ENCODE measurements at places on chromosomes 2 and 18.
A peak's percentile ranks its signal among the peaks of the same experiment; 100 is the strongest.

GRCh38 chr18:74895686-74896085, 298.0 kb downstream of the ZNF407 start:
- no peak for DNase-seq

- no peak for DNase-seq
Observed at GRCh38 chr2:238079874-238080327, 19.1 kb downstream of the SCLY start.

DNA sequence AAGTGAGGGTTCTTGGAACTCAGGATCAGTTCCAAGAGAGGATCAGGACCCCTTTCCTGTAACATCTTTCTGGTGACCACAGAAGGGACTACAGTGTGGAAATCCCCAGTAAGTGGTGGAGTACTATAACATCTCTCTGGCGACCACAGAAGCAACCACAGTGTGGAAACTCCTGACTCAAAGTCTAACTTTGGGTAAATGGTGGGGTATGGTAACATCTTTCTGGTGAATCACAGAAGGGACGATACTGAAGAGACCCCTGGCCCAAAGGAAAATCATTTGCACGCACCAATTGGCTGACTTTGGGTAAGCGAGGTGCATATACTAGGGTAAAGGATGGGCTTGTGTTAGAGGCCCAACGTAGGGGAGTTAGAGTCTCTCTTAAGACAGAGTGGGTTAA, 56.3 kb upstream of the GULP1 start:
- DNase-seq: no peak

DNA sequence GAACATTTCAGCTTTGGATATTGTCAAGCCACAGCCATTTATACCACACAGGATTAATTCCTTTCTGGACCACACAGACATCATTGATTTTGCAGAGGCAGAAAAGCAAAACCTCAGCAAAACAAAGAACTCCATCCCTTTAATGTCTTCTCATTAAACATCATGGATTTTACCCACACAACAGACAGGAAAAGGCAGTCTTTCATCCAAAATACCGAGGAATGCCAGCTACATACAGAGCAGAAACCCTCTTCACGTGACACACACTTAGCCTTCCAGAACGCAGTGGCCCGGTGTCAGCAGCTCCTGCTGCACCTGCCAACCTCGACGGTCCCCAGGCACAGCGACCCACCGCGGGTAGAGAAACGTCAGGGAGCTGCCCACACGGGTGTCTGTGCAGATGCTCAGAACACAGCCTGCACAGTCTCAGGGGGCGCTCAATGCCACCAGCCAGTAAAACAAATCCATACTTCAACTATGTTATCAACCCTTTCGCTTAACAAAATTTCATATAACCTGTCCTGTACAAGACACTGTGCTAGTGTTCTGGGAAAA, 304.5 kb downstream of the EIPR1 start:
- DNase-seq: no peak

GRCh38 chr2:235500761-235501672, 7.2 kb downstream of the AGAP1 start:
- no peak for DNase-seq

GRCh38 chr2:217370391-217370790, 510.5 kb upstream of the TNP1 start:
- no peak for DNase-seq

DNA sequence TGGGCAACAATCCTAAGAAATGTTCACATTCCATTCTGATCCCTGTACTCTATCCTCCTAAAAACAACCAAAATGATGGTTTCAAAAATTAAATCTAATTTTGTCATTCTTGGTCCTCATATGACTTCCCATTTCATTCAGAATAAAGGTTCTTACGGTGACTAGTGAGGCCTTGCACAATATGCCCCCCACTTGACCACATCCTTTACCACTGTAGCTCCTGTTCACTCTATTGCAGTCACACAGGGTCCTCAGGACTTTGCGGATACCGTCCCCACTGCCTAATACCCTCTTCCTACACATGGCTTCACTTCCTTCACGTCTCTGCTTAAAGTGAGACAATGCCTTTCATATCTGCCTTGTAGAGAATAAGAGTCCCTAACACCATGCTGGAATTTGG, 1058.7 kb upstream of the KLHL29 start:
- no peak for DNase-seq

DNA sequence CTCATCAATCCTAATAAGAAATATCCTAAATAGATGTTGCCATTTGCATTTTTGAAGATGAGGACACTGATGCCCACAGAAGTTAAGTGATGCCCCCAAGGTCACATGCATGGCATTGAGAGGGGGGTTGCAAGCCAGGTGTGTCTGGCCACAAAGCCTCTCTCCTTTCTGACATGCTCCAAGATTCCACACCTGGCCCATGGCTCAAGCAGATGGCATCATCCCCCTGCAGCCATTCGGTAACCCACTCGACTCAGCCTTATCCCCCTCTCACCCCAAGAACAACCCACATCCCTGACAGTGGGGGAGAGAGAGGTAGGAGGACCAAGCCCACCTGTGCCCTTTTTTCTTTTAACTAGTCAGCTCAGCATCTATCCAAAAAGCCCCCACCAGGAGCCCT, 16.5 kb upstream of the TEX51 start:
- no peak for DNase-seq

DNA sequence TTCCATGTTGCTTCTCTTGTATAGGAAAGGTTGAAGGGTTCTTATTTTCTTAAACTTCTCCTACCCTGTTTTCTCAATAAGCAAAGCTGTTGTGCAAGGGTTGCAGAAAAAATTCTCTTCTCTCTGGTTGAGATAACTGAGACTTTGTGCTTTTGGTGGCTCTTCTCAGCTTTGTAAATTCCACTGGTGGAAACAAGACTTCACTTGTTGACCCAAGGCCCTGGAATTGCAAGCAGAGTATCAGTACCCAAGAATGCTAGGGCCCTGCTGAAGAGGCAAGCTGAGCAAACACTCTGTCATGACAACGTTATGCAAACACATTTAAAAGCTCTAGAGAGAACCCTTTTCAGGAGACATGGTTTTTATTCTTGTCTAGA, 294.7 kb upstream of the EPAS1 start:
- no peak for DNase-seq

- DNase-seq: no peak
Observed at GRCh38 chr2:231134910-231135655, 10.2 kb upstream of the HTR2B start.

GRCh38 chr2:82268446-82268845, 1963.9 kb upstream of the LRRTM1 start:
- DNase-seq: no peak

- no peak for DNase-seq
Observed at GRCh38 chr2:12486205-12487118, 230.3 kb upstream of the TRIB2 start.

DNA sequence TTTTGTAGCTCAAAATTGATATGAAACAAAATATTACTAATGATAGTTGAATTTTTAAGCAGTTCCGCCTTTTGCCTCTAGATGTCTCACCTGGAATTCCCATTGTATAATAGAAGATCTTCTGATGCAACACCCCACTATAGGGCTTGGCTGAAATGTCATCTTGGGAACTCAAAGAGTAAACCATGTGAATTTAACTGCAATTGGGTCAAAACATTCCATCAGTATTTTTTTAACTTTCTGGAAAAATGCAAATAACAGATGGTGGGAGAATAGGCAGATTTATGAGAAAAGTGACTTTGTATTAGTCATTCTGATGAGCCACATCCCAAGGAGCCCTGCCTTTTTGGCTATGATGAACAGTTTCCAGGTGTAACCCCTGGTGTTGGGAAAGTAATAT, 489.9 kb downstream of the NYAP2 start:
- peak; percentile 11 for DNase-seq

- no peak for DNase-seq
Observed at GRCh38 chr2:3779496-3780049, 76.2 kb downstream of the DCDC2C start.

- no peak for DNase-seq
Observed at GRCh38 chr2:53182601-53183000, 585.0 kb upstream of the CHAC2 start.

GRCh38 chr2:239287461-239287860, 113.4 kb downstream of the HDAC4 start:
- no peak for DNase-seq

DNA sequence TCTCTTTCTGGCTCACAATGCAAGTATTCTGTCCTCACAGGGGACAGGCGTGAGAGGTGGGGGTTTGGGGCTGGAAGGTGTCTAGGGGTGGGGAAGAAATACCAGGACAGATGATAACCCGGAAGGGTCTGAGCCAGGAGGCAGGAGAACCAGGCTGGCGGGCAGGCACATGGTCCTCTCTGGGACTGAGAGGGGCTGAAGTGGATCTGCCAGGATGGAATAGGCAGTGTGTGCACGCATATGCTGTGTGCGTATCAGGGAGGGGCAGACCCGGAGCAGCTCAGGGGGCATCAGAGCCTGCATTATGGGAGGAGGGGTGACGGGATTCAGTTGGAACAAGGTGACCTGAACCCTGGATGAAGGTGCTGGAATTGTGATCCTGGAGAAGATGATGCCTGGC, 157.3 kb downstream of the DYSF start:
- peak; percentile 1 for DNase-seq

GRCh38 chr2:38602136-38602731, 494 bp downstream of the HNRNPLL start:
- no peak for DNase-seq

GRCh38 chr2:207516206-207516605, 13.6 kb upstream of the CREB1 start:
- no peak for DNase-seq

DNA sequence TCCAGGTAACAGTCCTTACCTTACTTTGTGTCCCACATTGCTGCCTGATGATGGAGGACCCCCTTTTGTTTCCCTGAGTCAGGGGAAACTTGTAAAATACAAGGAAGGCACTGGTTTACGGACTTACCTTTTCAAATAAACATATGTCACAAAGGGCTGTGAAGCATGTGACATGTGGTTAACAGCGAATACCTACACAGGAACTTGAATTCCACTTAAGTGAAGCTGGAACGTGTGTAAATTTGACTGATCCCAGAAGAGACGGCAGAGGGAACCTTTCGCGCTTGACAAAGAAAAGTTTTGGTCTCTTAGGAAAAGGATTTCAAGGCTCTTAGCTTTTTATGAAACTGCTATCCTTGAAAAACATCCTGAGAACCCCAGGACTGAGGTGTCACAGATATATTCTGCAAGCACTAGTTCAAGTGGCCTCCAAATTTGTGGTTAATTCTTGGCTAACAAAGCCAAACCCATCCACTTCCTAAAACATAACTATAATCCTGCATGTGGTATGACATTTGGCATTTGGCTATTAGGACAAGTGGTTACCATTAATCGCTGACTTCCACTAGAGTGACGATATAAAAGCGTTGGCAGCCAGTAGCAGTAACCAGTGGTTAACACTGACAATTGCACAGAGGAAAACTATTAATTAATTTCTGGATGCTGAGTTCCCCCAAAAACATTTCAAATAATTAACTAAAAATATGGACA, 55.6 kb downstream of the ITGB6 start:
- no peak for DNase-seq

- DNase-seq: peak; percentile 19
Observed at GRCh38 chr18:27735117-27735516, 441.8 kb downstream of the CDH2 start.

- peak; percentile 78 for DNase-seq
Observed at GRCh38 chr2:119106301-119106897, 52.2 kb downstream of the C1QL2 start.

DNA sequence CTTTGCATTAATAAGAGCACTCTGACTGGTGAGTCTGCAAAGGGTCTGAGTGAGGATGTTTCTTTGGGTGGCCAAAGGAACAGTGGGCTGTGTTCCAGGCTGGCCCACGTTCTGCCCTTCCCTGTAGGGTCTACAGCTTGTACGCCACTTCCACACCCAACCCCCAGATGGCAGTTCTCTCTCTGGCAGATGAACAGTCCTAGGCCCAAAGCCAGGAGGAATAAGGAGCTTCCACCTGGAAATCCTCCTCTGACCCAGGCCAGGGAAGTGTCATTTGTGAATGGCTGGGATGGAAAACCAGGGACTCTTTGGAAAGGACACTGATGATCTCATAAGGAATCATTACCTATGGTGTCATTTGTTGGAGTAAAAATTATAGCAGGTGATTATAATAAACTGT, 6.6 kb downstream of the OTOF start:
- DNase-seq: no peak

DNA sequence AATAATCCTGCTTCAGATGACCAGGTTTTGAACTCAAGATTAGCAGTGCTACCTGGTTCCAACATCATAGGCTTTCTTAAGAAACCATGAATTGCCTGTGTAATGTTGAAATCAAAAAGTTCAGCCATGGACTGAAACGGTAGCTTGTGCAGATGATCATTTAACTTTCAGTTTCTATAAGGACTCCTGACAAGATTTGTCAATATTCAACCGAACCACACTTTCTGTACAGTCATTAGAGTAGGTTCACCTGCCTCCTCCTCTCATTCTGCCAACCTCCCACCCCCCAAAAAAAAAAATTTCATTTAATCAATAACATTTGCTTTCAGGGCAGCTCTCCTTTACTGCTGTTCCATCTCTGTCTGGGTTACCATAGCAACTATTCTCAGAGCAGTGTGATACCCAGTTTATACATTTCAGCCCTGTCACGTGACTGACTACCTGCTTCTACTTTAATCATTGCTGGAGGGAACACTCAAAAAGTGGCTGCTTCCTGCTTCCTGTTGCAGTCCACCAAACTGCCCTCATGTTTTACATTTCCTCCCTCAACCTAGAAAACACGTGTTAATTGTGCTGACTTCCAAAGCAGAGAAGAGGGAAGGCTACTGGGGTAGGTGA, 275.5 kb downstream of the SS18 start:
- no peak for DNase-seq

GRCh38 chr2:222483513-222484039, 59.2 kb downstream of the SGPP2 start:
- peak; percentile 58 for DNase-seq

DNA sequence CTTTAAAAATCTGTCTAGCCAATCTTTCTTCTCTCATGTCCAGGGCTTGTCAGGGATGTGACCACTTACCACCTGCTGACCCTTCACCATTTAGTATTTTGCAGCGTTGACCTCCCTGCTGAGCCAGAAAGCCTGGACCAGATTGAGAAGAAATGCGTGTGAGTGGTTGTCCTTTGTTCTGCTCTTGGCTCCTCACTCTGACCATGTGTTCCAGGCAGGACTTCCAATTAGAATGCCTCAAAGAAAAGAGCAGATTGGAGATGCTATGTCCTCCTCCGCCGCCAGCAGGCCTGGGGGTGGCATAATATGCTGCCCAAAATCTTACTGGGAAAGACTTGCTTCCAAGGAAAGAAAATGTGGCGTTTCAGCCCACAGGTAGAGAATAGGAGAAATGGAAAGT, 894.1 kb downstream of the SLC4A3 start:
- DNase-seq: no peak

DNA sequence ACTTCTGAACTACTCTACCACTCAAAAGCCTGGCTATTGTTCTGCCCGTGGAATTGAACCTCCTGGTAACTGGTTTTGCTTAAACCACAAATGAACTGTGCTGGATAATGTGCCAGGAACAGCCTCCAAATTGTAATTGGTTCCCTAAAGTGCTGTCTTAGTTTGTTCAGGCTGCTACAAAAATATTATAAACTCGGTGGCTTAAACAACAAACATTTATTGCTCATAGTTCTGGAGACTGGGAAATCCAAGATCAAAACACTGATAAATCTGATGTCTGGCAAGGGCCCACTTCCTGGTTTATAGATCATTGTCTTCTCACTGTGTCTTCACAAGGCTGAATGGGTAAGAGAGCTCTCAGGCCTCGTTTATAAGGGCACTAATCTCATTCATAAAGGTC, 149.2 kb upstream of the NCKAP5 start:
- DNase-seq: no peak

GRCh38 chr2:9153643-9153980, 53.0 kb upstream of the ASAP2 start:
- no peak for DNase-seq

- DNase-seq: no peak
Observed at GRCh38 chr2:237156857-237157779, 71.4 kb downstream of the COPS8 start.
